ENCODE measurements at places on chromosomes 11 and 22.

DNA sequence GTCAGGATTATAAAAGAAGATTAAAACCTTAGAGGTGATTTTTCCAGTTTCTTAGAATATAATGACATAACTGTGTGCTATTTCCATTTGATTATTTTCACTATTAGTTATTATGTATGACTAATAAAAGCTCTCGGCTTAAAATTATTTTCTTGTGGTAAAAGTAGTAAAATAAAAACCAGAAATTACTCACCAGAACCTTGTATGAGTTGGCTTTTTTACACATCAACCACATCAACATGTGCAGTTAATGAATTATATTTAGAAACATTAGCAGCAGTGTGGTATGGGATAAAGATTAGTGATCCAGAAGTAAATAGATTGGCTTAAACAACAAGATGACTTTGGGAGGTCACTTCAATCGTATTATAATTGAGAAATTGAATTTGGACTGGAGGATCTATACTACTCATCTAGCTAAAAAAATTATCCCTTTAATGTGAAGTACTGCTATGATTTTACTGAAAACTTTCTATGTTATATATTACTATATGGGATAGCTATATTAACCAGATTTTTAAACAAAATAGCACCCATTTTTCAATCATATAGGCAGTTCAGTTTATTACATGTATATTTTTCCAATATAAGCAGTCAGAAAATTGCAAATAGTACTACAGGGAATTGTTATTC lies 2.8 kb upstream of the BCO2 start:
- DNase-seq = no peak

DNA sequence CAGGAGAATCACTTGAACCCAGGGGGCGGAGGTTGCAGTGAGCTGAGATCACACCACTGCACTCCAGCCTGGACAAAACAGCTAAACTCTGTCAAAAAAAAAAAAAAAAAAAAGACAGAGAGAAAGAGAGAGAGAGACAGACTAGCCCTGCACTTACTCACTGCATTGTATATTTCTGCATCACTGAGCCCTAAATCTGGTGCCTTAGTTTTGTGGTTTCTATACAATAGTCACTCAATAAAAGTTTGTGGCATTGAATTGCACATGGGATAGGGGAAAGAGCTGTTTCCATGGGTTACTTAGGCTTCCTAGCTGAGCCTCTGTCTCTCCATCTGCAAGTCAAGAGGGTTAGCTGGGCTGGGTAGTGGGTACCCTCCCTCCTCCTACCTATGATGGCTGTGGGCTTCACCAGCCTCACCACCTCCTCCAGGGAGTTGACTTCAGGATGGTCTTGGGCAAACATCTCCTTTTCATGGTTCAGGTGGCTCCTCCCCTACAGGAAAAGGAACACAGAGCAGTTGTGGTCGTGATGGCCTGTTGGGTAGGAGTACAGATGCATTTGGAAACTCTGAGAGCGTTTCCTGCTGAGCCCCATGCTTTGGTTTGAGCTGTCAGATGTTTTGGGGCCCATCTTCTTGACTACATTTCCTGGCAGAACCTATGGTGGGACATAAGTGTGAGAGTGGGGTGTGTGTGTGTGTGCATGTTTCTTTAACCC lies 73.2 kb downstream of the CCDC81 start:
- no peak for DNase-seq

DNA sequence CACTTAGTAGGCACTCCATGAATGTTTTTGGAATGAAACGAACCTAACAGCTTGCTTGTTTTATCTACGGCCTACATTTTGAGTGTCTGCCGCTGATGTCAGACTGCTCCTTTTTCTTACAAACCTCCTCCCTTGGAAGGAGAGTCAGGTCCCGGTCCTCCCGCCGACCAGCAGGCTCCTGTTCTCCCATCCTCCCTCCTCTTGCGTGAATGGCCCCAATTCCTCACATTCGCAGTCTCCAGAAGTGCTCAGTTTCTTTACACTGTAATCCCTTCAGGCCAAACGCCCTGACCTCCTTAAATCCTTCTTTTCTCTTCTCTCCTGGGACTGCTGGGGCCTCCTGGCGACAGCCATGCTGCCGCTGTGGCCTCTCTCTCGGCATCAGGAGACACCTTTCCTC lies 82.6 kb upstream of the CSNK2A3 start:
- DNase-seq = no peak

GRCh38 chr11:76663486-76663810 lies 7.1 kb downstream of the LRRC32 start:
- DNase-seq = no peak

- no peak for DNase-seq
Measured at GRCh38 chr11:10777806-10778205, 26.8 kb downstream of the CTR9 start.

DNA sequence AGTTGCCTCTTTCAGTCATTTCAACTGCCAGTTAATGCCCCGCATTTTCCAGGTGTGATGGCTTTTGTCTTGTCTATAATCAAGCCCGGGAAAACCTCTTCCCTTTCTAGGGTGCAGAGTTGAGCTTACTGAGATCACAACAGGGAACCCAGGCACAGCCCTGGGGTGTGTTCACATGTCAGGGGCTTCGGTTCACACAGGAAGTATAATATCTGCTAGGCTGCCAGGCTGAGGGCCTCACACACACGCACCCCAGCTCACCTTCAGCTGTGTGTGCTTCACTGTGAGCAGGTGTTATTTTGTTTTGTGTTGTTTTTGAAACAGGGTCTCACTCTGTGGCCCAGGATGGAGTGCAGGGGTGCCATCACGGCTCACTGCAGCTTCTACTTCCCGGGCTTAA lies 9.7 kb upstream of the SOX10 start:
- DNase-seq = peak; percentile 63

- no peak for DNase-seq
Measured at GRCh38 chr22:29877620-29878019, 5.4 kb upstream of the MTMR3 start.

- DNase-seq = no peak
Measured at GRCh38 chr11:111521135-111521534, 6.6 kb downstream of the HOATZ start.

DNA sequence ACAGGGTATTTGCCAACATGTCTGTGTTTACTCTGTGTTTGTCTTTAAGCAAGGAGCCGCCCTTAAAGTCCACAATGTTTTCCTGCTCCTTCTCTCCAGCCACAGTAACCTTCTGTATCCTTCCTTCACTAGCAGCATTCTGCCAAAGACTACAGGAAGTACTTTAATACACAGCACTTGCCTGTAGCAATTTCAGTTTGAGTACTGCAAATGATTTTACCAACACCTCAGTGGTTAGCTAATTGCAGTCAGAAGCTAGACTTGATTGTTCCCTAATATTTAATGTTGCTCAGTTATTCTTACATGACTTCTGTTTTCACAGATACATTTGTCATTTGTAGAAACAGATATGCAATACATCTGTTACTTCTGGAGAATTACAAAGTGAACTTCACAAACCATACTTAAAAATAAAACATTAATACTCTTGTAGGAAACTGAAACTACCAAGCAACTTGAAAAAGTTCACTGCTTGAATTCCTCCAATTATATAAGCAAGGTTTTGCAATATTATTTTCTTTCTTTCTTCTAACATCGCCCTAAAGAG lies 69.1 kb downstream of the FCHSD2 start:
- no peak for DNase-seq

DNA sequence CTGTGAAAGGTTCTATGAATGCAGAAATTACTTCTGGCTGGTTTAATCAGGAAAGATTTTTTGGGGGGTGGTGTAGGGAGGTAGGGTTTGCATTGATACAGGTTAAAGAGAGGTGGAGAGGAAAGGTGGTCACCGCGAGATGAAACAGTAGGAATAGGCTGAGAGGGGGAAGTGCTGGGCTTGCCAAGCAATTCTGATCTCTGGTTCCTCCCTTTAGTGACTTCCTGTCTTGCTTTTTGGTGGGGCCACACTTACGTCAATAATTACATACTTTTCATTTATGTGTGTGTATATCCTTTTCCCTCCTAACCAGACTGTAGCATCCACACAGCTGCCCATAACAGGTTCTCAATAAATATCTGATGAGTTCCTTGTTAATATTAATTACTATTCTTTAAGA lies 120.0 kb downstream of the CTNND1 start:
- DNase-seq = peak; percentile 20

GRCh38 chr11:32426819-32427615 lies 8.3 kb downstream of the WT1 start:
- DNase-seq = no peak

- no peak for DNase-seq
Measured at GRCh38 chr11:121235057-121235456, 57.5 kb upstream of the SC5D start.

GRCh38 chr11:44138286-44138685 lies 42.8 kb downstream of the EXT2 start:
- DNase-seq = no peak

DNA sequence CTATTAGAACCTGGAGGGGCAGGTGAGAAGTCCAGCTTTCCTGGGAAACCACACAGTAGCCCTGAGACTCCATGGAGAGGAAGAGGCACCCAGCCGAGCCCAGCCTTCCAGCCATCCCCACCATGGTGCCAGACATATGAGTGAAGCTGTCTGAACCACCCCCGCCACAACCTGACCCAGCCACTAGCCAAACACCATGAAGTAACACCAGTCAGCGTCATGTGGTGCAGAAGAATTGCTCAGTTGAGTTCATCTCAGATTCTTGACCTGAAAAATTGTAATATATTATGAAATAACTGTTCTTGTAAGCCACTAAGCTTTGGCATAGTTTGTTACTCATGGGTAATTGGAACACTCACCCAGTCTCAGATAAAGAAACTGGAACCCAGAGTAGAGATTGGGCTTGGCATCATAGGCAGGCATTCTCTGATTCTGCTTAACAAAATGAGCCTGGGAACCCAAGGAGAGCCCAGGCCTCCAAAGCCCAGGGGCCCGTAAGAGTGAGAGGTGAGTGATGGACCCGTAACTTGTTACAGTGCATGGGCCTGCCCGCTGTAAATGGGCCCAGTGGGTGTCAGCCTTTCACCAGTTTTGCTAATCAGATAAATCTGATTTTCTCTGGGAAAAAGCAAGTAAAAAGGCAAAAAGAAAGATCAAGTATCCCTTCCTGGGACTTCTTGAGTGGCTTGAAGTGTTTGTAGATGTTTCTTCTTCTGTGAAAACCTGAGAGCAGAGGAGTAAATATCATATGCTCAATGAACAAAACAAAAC lies 305.5 kb downstream of the DDX10 start:
- no peak for DNase-seq

DNA sequence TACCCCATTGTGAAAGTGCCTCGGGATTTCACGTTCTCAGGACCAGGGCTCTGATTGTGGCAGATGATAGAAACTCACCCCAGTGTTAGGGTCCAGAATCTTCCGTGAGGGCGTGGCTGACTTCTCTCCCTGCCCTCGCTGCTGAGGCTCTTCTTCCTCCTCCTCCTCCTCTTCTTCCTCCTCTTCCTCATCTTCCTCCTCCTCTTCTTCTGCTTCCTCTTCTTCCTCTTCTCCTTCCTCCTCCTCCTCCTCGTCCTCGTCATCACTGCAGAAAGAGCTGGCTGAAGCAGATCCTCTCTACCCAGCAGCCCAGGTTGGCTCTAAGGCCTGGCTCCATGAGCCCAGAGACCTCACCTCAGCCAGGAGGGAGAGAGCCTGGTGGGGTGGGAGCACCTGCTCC lies 13.5 kb upstream of the CHADL start:
- DNase-seq = no peak

- no peak for DNase-seq
Measured at GRCh38 chr22:26898946-26899605, 241.7 kb downstream of the MIAT start.

- DNase-seq = peak; percentile 46
Measured at GRCh38 chr22:20324139-20324516, 4.3 kb upstream of the DGCR6L start.

GRCh38 chr22:38415046-38415445 lies 40.0 kb downstream of the KCNJ4 start:
- no peak for DNase-seq

DNA sequence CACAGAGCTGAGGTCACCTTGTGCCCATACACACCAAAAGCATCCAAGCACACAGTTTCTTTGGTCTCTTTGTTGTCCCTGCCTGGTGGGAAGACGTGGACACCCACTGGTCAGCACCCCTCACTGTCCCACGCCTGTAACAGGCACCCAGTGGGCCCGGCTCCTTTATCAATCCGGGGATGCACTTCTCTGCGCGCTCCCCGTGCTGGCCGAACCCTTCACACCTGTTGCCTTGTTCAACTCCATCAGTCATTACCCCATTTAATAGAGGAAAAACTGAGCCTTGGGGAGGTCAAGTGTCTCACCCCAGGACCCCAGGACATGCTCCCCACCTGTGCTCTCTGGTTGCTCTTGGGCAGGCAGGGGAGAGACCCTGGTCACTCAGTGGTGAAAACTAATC lies 49.7 kb upstream of the FGF3 start:
- no peak for DNase-seq

DNA sequence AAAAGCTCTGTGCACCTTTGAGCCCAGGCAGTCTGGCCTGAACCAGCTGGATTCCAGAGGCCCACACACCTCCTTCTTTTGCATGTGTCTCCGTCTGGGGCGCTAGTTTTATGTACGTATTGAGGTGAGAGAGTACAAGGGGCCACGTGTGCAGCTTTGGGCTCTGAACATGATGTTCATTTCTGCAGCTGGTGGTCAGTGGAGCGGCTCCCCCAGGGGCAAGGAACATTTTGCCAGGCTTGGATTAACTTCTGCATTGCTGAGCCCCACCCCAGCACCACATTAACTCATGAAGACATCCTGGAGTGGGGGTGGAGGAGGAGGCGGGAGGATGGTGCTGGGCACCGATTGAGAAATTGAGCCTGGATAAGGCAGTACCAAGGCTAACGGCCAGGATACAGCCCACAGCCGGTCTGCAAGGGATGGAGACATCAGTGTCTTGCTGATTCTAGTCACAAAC lies 13.8 kb downstream of the USP2 start:
- DNase-seq = no peak
